ENCODE measurements at places on chromosomes 4 and X. TPM values are rescaled to one million over a fixed set of nuclear protein-coding genes. Genes with fewer than 3 reads are reported as not detected.

DNA sequence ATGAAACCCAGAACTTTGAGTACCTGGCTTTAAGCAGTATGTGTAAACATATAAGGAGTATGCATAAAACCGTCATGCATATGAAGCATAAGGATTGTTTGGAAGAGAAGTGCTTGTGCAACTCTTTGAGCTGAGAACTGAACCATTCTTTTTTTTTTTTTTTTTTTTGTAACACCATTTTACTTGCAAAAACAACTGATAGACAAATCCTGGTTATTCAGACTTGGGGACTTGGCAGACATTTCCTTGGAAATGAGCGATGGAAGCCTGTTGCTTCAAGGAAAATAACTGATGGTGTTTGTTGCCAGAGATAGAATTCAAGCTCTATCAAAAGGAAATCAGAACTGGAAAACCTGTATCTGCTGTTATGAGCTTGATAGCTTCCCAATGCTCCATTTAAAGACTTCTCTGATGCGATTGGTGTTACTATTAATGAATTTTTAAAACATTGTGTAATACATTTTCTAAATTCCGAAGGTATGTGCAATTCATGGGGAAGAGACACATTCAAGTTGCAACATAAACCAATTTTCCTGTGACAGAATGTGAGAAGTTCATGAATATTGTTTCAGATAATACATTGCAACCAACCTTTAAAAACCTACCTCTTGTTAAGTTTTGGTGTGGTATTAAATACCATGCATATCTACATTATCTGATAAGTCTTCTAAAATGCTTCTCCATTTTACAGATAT lies 47.0 kb upstream of the FAT1 start:
- no peaks in the 10 kb centered on the region for H3K4me1 ChIP-seq
- no peak for DNase-seq
- H3K36me3 ChIP-seq: peaks cover 4% of the 10 kb centered on the region
- no peaks in the 10 kb centered on the region for H3K27me3 ChIP-seq
- no peak overlapping the region for H3K27ac ChIP-seq

DNA sequence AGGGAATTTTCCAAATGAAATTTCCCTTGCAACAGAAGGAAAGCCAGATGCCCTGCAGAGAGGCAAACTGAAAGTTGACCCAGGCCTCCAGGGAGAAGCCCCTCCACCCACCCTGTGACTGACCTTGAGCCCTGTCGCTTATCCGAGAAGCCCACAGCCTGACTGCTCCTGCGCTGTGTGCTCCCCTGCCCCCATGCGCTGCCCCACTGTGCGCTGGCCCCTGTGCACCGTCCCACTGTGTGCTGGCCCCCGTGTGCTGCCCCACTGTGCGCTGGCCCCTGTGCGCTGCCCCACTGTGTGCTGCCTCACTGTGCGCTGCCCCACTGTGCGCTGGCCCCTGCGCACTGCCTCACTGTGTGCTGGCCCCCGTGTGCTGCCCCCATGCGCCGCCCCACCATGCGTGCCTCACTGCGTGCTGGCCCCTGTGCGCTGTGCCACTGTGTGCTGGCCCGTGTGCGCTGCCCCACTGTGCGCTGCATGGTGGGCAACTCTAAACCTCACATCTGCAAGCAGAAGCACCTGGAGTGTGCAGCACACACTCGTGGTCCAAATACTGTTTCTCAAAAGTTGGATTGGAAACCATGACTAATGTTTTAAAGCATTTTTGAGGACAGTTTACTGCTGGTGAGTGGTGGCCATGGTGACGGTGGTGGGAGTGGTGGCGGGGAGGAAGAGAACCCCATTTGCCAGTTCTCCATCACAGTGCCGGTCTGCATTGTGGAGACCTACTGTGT lies 8.3 kb upstream of the GRPEL1 start:
- peaks cover 2% of the 10 kb centered on the region for H3K27me3 ChIP-seq
- no peak overlapping the region for H3K4me3 ChIP-seq
- H3K36me3 ChIP-seq: no peaks in the 10 kb centered on the region

DNA sequence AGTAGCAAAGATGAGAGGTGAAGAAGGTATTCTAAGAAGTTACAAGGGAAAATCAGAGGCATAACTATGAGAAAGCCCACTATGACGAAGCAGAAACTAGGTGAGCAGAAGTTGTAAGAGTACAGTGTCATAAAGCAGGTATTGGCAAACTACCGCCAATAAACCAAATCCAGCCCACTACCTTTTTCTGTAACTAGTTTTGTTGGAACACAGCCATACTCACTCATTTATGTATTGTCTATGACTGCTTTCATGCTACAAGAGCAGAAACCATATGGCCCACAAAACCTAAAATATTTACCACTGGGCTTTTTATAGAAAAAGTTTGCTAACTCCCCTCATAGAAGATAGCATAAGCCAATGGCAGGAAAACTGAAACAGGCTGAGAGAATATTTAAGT lies 31.8 kb upstream of the ZCCHC13 start:
- H3K4me1 ChIP-seq: peaks cover 2% of the 10 kb centered on the region
- H3K27me3 ChIP-seq: no peaks in the 10 kb centered on the region
- no peaks in the 10 kb centered on the region for H3K36me3 ChIP-seq
- H3K4me3 ChIP-seq: no peak overlapping the region

TRPC3 gene
- not detected for total RNA-seq

HSFX4 gene
- total RNA-seq: not detected

MID1 gene
- total RNA-seq: not detected

UGT2B11 gene
- total RNA-seq: not detected
